ENCODE measurements at places on chromosomes 2 and 18.
A peak's percentile ranks its signal among the peaks of the same experiment; 100 is the strongest.

- DNase-seq, result no peak
These were observed at the start of gene SEPTIN2 for GRCh38 chr2:241315879-241316631. Gene SEPTIN2 (plus strand): TSS chr2:241315925. CDS start chr2:241324233, 8,308 bp downstream.

- no peak for DNase-seq
These were observed 15.1 kb upstream of the RTTN start for GRCh38 chr18:70220628-70221027.

- DNase-seq, result no peak
These were observed 130.8 kb upstream of the LGALSL start for GRCh38 chr2:64323197-64323596.

DNA sequence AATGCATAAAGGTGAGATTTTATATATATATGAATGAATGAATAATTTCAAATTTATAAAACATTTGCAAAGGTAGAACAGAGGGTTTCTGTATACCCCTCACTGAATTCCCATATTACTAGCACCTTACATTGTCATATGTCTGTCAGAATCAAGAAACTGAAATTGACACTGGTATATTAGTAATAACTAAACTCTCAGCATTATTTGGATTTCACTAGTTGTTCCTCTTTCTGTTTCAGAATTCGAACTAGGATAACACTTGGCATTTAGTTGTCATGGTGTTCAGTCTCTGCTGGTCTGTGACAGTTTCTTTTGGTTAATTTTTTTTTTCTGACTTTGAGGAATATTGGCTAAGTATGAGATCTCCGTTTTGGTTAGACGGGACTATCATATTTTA lies 275.9 kb downstream of the DCC start:
- no peak for DNase-seq

GRCh38 chr2:51304311-51304710 lies 272.4 kb upstream of the NRXN1 start:
- no peak for DNase-seq

- no peak for DNase-seq
These were observed 30.3 kb upstream of the CCDC93 start for GRCh38 chr2:118044103-118044716.

GRCh38 chr18:48868468-48869466 lies 82.0 kb downstream of the SMAD7 start:
- DNase-seq, result peak; percentile 26

GRCh38 chr2:180040146-180040925 lies 33.2 kb upstream of the CWC22 start:
- no peak for DNase-seq

GRCh38 chr2:156779416-156780120 lies 343.4 kb downstream of the GPD2 start:
- DNase-seq, result no peak

DNA sequence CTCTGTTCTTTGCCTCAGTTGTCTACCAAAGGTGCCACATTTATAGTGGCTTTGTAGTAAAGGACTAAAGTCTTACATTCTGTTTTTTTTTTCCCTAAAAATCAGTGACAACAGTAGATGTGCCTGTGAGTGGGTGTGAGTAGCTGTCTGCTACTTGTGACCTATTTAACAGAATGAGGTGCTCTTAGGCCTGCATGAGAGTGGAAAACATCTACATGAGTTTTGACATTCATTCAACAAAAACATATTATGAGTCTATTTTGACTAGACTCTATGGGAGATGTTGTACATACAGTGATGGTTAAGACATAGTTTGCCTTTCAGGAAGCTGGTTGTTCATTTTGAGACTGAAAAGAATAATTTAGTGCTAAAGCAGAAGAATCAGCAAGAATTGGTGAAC lies 36.7 kb downstream of the IL1R2 start:
- DNase-seq, result no peak

DNA sequence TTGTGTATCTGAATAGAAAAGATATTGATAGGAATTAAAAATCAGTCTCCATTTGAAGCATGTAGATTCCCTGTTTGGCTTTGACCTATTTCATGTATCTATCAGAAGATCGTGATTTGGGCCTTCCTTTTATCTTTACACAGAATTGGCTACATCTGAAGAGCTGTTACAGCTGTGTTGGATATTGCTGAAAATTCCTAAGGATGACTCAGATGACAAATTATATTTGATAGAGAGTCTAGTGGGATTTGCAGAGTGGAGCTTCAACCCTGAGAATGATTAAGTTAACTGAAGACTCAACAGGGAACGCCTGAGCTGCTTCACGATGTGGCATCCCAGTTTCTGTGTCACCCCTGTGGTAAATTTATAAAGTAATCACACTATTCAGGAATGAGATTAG lies 4.9 kb upstream of the COL3A1 start:
- DNase-seq, result no peak

GRCh38 chr2:74502147-74502719 lies 2.8 kb upstream of the LBX2 start:
- DNase-seq, result no peak

DNA sequence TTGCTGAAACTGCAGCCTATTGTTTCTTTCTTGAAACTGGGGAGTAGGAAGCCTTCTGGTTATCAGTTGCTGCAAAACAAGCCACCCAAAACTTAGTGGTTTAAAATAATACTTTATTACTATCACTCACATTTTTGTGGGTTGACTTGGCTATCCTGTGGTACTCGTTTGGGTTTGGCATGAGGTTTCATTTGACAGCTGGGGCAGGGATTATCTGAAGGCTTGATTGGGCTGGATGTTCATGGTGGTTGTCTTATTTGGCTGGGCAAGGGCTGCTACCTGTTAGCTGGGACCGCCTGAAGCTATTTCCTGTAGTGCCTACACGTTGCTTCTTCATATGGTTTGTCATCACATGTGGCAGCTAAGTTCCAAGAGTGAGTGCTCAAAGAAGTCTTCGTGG lies 122.3 kb downstream of the PLCL1 start:
- no peak for DNase-seq

DNA sequence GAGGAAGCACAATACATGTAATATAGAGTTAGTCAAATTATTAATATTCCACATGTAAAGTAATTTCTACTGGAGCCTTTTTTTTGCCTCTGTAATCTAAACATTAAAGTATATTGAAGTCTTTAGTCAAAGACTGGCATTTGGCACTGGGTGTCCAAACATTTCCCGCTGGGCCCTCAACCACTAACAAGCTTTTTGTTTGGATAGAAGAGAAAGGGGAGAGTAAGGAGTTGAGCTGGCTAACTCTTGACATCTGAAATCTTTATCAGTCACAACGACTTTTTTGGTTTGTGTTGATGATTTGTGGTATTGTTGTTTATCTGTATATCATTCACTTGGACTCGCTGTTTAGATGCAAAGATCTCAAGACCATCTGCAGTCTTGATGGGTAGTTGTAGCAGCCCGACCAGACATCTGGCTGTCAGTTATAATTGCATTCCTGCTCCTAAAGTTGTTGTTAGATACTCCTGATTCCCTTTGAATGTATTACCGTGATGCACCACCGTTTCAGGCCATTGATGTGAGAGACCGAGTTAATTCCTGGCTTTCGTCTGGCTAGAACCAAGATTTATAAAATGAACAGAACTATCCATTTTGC lies 379.6 kb downstream of the MTX2 start:
- no peak for DNase-seq

DNA sequence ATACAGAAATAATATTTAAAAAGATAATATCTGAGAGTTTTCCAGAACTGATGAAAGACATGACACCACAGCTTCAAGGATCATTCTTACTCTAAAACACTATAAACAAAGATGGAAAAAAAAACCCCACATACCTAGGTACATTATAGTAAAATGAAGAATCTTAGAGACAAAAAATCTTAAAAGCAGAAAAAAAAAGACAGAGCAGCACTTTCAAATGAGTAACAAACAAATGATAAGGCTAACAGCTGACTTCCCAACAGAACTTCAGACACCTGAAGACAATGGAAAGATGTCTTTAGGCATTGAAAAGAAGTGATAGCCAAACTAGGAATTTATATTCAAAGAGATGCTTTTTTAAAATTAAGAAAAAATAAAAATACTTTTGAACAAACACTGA lies 21.2 kb upstream of the AFF3 start:
- DNase-seq, result no peak

DNA sequence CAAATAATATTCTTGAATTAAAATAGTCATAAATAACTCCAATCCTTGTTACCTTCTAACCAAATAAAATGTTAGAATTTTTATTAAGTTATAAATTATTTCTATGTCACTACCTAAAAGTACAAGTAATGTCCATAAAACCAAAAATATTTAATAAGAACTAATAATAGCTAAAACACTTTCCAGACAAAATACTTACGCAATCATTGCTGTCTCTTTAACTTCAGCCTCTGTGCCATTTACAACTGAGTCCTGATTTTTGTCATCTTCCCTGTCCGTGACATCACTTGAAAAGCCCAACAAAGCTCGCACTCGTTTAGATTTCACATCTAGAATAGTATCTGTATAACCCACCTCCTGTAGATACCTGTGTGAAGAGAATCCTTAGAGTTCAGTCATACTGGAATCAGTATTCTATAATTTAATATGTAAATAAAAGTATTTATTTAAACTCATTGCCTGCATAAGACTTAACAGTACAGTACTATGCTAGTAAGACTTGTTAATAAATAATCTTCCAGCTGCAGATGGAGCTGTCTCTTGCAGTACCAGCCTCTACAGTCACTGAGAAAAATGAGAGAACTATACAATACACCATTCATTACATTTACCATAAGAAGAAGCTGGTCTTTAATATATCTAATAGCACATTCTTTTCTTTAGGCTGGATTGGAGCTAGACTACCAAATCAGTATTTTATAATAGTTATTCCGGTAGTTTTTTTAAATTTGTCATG lies 63.8 kb downstream of the STRN start:
- no peak for DNase-seq

- no peak for DNase-seq
These were observed 297.1 kb downstream of the CLIP4 start for GRCh38 chr2:29412197-29412925.

DNA sequence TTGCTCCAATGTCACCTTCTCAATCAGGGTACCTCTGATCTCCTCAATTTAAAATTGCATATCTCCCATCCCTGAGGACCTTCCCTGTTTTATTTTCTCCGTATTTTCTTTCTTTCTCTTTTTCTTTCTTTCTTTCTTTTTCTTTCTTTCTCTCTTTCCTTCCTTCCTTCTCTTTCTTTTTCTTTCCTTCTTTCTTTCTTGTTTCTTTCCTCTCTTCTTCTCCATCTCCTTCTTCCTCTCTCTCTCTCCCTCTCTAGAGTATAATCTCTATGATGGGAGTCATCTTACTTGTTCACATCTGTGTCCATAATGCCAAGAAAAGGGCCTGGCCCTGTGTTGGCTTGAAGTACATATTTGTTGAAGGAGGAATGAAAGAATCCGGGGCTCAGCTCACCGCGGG lies 21.3 kb upstream of the SIX2 start:
- DNase-seq, result no peak

DNA sequence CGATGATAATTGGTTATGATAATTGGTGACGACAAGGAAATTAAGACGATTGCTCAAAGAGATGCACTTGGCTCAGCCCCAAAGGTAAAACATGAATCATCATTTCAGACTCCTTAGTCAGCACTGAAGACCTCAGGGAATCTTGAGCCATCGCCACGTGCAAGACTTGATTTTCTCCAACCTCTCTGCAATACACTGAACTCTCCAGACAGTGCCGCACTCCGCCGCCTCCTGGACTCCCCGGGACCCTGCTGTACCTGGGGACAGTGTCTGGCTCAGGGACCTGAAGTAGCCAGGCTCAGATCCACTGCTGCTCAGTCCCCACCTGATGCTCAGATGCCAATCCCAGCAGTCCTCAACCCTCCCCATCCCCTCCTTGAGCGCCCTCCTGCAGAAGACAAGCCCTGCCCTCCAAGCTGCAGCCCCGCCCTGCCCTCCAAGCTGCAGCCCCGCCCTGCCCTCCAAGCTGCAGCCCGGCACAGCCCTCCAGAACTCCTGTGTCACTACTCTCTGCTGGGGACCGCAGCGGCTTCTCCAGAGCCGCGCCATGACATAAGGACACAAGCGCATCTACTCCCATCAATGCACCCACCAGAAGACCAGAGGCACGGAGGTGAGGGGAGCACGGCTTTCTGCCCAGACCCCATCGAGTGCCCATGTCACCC lies 1.1 kb downstream of the TMEM18 start:
- DNase-seq, result no peak

DNA sequence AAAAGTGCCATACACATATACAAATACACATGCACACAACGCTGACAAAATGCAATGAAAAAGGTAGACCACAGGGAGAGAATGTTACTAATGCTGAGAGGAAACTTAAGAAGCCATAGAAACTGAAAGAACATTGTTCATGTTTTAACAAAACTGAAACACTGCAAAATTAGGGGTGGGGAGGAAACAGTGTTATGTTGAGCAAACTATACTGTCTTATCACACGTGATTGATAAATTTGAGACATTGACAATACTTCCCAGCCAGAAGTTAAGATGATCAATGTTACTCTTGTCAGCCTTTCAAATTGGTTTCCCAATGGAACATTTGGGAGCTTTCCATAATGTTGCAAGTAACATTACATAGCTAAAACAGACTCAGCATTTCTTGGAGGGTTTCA lies 165.5 kb downstream of the L3MBTL4 start:
- no peak for DNase-seq

DNA sequence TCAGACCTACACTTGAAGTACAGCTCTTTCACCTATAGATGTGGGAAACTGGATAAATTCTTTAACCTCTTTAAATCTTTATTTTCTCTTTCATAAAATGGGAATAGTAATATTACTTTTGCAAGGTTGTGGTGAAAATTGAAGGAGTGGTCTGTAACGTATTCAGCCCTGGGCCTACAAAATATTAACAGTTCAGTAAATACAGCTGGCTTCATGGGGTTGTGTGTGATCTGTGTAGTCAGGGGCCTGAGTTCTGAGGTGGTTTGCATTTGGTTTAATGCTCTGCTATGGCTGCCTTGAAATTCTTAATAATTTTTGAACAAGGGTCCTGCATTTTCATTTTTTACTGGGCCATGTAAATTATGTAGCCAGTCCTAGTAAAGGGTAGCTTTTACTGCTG lies 16.8 kb upstream of the EML6 start:
- no peak for DNase-seq

- DNase-seq, result no peak
These were observed 667.2 kb downstream of the ZEB2 start for GRCh38 chr2:143852759-143853158.

DNA sequence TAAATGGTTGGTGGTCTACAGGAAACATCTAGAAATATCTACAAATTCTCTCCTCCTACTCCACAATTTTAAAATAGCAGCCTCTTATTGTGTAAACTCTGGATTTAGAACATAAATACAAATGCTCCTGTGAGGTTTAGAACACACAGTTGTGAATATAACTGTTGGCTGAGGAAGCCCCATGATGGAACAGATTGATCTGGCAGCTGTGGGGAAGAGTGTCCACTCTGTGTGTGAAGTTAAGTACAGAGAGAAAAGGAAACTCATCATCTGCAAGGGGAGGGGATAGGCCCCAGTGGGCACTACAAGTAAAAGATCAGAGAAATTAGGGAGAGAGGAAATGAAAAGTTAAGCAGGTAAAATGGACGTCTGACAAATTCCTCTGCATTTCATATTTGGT lies 422.7 kb upstream of the FSHR start:
- no peak for DNase-seq
